ENCODE measurements at places on chromosomes 13 and 19. TPM values are rescaled to one million over a fixed set of nuclear protein-coding genes. Genes with fewer than 3 reads are reported as not detected.

- no peak for DNase-seq
Measured at GRCh38 chr13:32791545-32792172, 205.4 kb downstream of the PDS5B start.

DNA sequence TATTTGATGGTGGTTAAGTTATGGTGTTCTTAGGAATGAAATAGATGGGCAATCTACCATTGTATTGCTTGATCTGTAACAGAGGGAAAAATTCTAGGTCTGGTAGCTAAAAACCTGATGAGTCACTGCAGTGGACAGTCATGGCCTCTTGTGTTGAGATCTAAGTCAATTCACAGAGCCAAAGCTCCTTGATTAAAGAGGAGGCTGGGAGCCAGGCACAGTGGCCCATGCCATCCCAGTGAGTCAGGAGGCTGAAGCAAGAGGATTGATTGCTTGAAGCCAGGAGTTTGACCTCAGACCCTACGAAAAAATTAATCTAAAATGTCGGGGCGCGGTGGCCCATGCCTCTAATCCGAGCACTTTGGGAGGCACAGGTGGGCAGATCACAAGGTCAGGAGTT lies 67.1 kb upstream of the KPNA3 start:
- no peak for DNase-seq

DNA sequence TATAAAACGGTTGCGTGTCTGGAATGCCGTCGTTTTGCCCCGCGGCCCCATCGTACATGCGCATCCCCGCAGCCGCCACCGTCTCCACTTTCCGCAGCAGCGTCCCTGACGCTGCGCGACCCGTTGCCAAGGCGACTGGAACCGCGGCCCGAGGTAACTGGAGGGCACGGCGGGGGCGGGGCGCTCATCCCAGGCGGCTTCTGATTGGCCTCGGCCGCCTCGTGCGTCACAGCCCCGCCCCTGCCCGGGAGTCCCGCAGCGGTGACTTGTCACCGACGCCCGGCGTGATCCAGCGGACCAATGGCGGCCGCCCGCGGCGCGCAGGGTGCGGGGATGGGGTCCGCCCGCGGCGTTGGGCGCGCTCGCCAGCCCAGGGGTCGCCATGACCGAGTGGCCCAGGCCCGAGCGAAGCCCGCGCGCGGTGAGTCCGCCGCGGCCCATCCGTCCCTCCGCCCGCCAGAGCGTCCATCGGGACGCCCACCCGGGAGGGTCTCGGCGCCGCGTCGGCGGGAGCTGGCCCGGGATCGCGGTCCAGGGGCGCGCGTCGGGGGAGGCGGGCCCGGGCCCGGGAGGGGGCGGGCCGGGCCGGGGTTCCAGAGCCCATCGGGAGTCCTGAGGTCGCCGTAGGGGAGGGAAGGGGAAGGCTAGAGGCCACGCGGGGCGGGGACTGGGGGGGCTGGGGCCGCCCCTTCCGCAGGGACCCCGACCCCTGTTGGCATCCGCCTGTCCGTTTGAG lies at the start of gene ZSCAN1:
ZSCAN1 (plus strand) TSS at position 285 of the 736 bp plus-strand sequence. CDS start 3,812 bp downstream, outside the sequence.
- peak; percentile 90 for DNase-seq

DNA sequence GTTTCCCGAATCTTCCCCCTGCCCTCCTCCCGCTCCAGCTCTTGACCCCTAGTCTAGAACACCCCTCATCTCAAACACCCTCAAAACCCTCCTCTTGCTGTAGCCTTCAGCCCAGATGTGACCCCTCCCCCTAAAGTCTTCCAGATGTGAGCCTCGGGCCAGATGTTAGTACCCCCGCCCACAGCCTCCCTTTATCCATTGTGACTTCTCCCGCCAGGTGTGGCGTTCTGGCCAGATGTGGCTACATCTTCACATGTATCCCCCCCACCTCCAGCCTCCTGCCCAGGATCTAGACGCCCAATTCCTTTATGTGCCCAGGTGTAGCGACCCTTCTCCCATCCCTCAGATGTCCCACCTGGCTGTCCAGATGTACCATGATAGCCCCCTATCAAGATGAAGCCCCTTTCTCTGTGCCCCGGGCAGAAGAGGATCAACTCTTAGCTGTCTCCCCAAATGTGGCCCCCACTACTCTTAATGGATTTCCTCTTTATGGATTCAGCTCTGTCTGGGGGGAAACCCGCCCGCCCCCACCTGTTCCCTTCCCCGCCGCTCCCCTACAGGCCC lies 517 bp upstream of the LTBP4 start:
- DNase-seq, result no peak

GRCh38 chr13:21175656-21176214 lies 617 bp downstream of the SKA3 start:
- no peak for DNase-seq

DNA sequence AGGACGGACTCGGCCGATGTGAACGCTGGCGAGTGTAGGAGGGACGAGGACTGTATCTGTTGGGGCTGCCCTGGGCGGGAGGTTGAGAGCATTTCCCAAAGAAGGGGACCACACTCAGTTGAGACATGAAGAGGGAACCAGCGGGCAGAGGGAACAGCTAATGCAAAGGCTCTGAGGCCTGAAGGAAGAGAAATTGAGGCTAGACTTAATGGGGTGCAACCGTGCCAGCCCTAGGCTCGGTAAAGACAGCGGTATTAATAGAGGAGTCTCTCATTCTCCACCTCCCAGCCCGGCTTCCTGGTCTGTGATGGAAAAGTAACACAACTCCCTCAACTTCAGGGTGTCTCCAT lies 1.1 kb downstream of the MPV17L2 start:
- DNase-seq, result no peak

- no peak for DNase-seq
Measured at GRCh38 chr13:113013878-113014751, 45.1 kb downstream of the MCF2L start.

GRCh38 chr13:23463661-23464060 lies 30.2 kb upstream of the SACS start:
- DNase-seq, result no peak

GRCh38 chr13:99564386-99564785 lies 63.1 kb downstream of the TM9SF2 start:
- no peak for DNase-seq

DNA sequence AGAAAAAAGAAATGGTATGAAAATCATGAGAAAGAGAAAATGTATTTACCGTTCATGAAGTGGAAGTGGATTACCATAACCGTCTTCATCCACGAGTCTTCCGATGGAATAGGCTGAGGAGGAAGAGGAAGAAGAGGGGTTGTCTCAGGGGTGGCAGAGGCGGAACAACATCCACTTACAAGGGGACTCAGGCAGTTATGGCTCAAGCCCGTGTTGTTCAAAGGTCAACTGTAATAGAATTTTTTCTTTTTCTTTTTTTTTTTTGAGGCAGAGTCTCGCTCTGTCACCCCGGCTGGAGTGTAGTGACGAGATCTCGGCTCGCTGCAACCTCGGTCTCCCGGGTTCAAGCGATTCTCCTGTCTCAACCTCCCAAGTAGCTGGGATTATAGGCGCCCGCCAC lies 16.9 kb upstream of the ADGRL1 start:
- DNase-seq, result no peak

- no peak for DNase-seq
Measured at GRCh38 chr13:74005320-74006157, 128.7 kb downstream of the KLF12 start.

DNA sequence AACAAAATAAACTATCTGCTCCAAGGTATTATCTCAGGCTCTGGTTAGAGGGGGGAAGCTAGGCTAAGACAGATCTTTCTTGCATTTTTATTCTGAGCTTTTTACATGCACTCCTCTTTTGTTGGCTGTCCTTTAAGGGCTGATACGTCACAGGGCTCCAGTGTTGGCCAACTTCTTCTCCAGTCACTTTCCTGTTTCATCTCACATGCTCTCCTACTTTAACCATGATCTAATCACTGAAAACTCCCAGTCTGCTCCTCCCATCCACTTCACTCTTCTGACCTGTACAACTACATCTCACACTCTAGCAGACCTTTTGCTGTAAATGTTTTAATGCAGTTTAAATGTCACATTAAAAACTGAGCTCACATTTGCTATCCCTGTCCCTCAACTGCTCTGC lies 510.0 kb upstream of the KLF12 start:
- DNase-seq, result no peak

GRCh38 chr13:38970380-38971051 lies 20.1 kb downstream of the STOML3 start:
- no peak for DNase-seq

DNA sequence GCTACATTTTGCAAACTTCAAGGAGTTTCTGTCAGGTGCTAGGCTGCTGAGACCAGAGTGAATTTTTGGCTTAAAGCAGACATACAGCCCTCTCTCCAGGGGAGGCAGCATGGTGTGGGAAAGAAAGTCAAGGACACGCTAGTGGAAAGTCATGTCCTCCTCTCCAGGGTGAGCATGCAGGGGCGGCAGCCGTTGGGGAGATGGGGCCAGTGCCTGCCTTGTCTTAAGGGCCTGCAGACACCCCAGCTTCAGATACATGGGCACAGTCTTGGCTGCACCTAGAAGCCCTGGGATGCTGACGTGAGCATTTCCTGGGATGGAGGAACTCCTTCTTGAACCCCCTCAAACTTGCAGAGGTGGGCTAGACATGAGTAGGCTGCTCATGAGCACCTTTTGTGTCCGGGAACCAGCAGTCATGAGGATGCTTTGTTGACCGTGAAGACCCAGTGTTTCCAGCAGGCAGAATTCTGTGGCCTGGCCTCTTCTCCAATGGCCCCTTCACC lies 43.3 kb upstream of the PEPD start:
- no peak for DNase-seq

DNA sequence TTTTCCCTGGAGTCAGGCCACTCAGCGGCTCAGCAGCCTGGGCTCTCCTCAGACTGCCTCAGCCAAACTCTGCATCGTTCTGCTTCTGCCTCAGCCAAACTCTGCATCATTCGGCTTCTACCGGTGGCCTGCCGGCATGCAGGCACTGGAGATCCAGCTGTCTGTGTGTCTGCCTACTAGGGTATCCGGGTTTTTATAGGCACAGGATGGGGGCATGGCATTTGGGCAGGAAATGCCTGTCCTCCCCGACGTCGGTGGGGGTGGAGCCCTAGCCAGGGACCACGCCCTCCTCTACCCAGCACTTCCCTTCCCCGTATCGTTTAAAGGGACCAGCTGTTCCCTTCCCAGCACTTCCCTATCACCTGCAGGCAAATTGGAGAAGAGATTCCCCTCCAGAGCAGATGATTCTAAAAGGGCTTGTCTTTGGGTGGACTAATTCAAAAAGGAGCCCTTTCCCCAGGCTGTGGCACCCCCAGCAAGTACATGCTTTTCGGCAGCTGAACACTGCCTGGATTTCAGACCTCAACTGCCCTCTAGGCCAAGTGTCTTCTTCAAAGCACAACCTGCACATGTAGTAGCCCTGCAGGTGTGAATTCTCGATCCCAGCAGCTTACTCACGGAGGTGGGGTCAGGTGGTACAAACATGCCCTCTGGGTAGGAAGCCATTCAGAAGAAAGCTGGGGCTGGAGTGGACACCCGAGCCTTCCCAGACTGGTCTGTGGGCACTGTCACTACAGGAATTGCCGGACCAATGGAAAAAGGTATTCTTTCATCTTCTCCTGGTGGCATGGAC lies 25.4 kb upstream of the GPR12 start:
- peak; percentile 67 for DNase-seq

DNA sequence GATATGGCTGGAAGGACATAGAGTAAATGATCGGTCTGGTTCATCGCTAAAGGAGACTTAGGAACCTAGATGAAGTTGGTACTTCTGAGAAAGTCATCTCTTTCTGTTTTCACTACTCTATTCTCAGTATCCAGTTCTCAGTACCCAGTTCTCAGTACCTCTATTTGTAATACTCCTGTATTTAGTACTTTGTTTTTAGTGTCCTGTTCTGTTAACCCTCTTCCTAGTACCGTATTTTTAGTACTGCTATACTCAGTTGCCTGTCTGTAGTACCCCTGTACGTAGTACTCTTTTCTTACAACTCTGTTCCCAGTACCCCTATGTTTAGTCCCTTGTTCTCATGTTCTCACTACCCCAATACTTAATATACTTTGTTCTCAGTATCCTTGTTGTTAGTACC lies 1.2 kb downstream of the RFXAP start:
- no peak for DNase-seq

- DNase-seq, result peak; percentile 83
Measured at GRCh38 chr19:12796146-12797071, 5.1 kb downstream of the JUNB start.

The NPHS1 gene
- not detected for total RNA-seq

The VSTM1 gene
- total RNA-seq, result not detected

The NPAS1 gene
- 9.8 TPM for total RNA-seq

The BBC3 gene
- total RNA-seq, result 8.0 TPM

The KIR2DL4 gene
- total RNA-seq, result not detected

The LILRA1 gene
- 1.4 TPM for total RNA-seq

The FLT1 gene
- total RNA-seq, result 62.8 TPM

The ZNF100 gene
- 21.6 TPM for total RNA-seq

The ERICH6B gene
- total RNA-seq, result not detected

The KLK12 gene
- total RNA-seq, result not detected

Measured in aorta (tissue), 5 donors.